ENCODE measurements at places on chromosomes 2 and 18.

- DNase-seq: no peak
Observed at GRCh38 chr2:9262671-9263171, 56.1 kb downstream of the ASAP2 start.

DNA sequence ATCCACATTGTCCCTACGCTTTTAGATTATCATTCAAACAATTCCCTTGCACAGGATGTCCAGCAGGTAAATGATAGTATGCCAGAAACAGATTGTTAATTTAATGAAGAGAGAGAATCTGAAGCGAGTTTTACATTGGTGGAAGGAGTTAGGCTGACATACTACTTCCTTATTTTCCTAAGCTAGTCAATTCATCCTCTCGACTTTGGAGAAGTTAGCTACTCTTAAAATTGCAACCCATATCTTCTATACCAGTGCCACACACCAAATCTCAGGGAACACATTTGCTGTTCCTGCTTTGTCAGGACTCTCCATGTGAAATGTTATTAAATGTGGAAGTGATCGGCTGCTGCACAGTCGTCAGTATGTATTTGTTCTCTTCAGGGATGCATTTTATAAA is 249.2 kb downstream of the NAPG start:
- no peak for DNase-seq

- no peak for DNase-seq
Observed at GRCh38 chr2:55856936-55857335, 66.6 kb downstream of the EFEMP1 start.

DNA sequence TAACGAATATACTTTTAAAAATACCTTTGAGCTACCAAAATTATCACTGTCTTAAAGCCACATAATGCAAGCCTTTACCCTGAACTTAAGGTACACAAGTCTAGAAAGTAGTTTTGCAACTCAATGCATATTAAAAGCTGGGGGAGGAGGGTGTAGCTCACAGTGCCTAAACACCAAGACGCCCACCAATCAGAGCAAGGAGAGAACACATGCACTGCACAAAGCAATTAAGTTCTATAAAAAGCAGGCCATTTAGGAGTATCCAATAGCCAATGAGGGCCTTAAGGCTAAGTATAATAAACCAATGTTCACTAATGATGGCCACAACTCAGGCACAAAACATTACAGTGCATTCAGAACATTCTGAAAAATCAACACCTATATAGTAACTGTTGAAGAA is 16.2 kb downstream of the TRIP12 start:
- DNase-seq: no peak

DNA sequence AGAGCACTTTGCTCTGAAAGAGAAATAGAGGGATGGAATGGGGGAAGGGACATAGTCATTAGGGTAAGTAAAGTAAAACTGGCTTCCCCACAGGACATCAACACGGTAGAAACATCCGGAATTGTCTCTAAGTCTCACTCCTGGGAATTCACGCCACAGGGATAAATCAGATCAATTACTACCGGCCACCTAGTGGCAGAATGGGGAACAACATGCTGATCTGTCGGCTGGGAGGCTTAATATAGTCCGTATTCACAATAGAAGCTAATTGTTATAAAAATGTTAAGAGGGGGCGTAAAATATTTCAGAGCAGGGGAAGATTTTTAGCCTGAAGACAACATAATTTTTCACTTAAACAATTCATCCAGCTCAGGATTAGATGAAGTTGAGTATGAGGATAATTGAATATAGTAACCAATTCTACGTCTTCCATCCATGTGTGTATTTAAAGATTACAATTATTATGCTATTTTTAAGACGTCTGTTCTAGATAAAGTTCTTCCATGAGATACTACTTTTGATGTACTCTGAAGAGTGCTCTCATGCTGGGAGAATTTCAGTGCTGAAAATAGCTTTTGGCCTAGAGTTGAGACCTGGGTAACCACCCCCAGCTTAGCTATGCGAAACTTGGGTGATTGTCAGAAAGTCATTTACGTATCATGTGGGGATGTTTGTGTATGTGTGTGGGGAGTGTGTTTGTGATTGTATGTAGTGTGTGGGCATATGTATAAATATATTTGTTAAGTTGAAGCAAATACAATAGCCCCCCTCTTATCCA is 65.7 kb downstream of the LRRTM1 start:
- peak; percentile 9 for DNase-seq

- DNase-seq: no peak
Observed at GRCh38 chr2:175884697-175885393, 117.2 kb downstream of the LNPK start.

DNA sequence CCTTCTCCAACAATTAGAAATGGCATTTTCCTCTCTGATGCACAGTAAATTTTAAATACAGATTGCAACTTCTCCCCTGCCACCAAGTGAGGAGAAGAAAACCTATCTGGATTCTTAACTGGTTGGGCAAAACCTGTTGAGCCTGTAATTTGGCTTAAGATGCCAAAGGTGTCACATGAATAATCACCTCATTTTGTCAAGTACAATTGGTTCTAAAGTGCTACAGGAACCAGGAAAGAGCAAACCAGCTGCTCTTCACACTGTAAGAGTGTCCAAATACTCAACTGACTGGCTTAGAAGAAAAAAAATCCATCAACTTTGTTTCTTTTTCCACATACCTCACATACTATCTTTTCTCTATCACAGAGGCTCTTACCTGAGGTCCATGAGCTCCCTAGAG is 35.4 kb downstream of the NPC1 start:
- no peak for DNase-seq

GRCh38 chr2:169119123-169119760 is 49.9 kb downstream of the DHRS9 start:
- no peak for DNase-seq

DNA sequence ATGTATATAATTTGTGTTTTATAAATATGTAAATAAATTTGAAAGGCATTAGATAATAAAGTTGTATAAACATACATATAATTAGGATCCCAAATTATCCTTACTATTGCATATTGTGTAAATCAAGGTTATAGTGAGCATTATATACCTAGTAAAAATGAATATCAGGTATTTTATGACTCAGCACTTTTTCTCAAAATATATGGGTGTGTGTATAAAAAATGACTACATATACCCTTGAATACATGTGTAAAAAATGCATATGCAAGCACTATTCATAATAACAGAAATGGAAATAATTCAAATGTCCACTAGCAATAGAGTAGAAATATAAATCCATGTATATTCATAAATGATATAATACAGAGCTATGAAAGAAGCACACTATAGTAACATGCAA is 870.9 kb upstream of the CNTNAP5 start:
- no peak for DNase-seq

GRCh38 chr2:193276069-193276468 is 1081.3 kb upstream of the TMEFF2 start:
- no peak for DNase-seq

Data from stimulated activated CD4-positive, alpha-beta T cell treated with anti-CD3 and anti-CD28 coated beads, Interleukin-2, amount 100 ng/mL, for 48 hours (primary cell).